ENCODE measurements at places on chromosomes 12 and 14.

GRCh38 chr12:1573960-1574864 is 20.2 kb downstream of the FBXL14 start:
- DNase-seq = no peak

- DNase-seq = no peak
Measured at GRCh38 chr14:70887207-70887681, 20.0 kb upstream of the PCNX1 start.

- no peak for DNase-seq
Measured at GRCh38 chr14:68363466-68363842, 429.4 kb downstream of the ZFP36L1 start.

GRCh38 chr12:99981639-99982190 is 3.0 kb downstream of the ANKS1B start:
- DNase-seq = no peak

DNA sequence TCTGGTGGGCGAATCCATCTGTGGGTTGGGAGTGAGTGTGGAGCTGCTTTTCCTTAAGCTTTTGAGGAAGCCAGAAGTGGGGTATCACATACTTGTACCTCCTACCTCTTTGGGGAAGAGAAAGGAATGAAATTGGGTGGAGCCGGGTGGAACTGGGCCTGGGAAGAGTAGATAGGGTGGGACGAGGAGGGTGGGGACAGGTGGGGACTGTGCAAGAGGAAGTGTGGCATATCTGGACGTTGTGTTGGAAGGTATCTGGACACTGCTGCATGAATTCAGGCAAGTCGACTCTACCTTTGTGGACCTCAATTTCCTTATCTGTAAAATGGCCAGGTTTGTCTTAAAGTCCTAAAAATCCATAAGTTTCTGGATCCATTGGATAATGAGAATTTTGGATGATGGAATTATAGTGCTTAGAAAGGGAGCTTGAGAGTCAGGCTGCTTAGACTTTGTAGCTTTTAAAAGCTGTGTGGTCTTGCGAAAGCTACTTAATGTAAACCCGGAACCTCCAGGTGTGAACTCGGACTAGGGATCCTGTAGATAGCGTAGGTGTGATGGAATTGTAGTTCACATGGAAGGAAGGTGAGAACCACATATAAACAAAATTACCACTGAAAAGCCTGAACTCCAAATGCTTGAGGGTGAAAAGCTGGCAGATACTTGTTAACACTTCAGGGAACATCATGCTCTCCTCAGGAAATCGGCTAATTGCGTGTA is 2.1 kb downstream of the VRTN start:
- no peak for DNase-seq

- no peak for DNase-seq
Measured at GRCh38 chr12:41140117-41140516, 48.0 kb upstream of the PDZRN4 start.

DNA sequence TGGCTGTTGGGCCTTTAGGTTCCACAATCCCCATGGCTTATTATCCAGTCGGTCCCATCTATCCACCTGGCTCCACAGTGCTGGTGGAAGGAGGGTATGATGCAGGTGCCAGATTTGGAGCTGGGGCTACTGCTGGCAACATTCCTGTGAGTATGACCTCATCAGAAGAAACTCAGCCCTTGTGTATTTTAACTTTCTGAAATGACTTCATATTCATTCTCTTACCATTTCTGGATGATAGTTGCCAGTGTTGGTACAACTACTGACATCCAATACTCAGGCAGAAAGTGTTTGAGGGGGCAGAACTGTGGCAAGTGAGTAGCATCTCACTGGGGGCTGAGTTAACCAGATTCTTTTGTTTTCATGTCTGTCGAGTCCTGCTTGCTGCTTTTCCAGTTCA is 2.3 kb downstream of the DAZAP2 start:
- no peak for DNase-seq

DNA sequence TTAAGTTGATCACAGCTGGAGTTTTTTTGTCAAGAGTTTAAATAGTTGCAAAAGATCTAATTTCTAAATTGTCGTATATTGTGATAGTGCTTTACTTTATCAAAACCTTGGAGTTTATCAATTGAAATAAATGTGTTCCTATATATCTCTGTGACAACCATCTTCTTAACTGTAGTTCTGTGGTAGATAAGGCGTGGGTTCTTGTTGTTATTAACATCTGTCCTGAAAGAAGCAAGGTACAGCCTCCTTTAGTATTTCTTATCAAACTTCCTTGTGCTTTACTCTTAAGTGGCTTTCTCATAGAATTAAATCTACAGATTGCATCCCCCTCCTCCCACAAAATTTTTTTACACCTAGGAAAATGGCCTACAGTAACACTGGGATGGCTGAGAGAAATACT is 7.3 kb downstream of the SCYL2 start:
- no peak for DNase-seq

GRCh38 chr12:66003951-66004350 is 126.6 kb downstream of the LLPH start:
- DNase-seq = no peak

DNA sequence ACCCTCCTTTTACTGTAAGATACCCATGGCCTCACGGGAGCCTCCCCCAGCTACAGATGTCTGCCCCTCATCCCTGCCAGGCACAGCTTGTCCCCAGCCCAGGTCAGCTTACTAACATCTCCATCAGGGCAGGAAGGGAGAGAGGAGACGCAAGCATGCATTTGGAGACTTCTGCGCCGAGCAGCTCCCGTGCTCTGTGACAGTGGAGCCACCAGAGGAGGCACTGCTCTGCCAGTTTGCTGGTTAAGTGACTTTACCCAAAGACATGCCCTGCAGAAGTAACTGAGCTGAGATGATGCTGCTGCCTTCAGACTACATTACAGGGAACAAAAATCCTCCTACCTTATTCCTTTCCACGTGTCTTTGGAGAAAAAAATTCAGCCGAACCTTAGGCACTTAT is 133.4 kb downstream of the ESRRB start:
- no peak for DNase-seq

GRCh38 chr14:44463356-44464004 is 43.6 kb downstream of the FSCB start:
- no peak for DNase-seq

GRCh38 chr12:85423947-85424346 is 143.9 kb downstream of the ALX1 start:
- no peak for DNase-seq

DNA sequence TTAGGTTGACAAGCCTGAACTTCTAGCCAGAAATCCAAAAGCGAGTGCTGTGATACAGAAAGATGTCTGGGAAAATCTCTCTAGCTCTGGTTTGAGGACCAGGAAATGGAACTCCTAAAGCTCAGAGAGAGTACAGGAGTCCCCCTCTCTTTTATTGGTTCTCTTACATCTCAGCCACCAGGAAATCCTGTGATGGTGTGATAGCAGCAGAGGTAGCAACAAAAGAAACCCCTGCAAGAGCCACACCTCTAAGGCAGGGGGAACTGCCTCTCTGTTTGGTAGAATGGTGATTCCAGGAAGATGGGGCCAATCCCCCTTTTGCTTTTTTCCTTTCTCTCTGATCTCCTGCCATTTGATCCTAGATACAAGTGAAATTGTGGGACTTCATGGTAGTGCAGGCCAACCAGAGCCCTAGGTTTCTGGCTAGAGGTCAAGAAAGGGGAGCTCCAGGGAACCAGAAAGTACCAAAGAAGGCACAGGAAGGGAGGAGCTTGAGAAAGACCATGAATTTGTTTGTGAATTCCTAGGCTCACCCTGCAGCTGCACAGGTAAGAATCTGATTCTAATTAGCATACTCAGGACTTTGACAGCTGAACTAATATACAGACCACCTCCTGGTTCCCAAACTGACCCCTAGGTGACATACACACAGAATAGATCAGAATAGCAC is 88.5 kb downstream of the PAPLN start:
- no peak for DNase-seq

GRCh38 chr12:66602483-66603143 is 76.3 kb downstream of the GRIP1 start:
- no peak for DNase-seq

DNA sequence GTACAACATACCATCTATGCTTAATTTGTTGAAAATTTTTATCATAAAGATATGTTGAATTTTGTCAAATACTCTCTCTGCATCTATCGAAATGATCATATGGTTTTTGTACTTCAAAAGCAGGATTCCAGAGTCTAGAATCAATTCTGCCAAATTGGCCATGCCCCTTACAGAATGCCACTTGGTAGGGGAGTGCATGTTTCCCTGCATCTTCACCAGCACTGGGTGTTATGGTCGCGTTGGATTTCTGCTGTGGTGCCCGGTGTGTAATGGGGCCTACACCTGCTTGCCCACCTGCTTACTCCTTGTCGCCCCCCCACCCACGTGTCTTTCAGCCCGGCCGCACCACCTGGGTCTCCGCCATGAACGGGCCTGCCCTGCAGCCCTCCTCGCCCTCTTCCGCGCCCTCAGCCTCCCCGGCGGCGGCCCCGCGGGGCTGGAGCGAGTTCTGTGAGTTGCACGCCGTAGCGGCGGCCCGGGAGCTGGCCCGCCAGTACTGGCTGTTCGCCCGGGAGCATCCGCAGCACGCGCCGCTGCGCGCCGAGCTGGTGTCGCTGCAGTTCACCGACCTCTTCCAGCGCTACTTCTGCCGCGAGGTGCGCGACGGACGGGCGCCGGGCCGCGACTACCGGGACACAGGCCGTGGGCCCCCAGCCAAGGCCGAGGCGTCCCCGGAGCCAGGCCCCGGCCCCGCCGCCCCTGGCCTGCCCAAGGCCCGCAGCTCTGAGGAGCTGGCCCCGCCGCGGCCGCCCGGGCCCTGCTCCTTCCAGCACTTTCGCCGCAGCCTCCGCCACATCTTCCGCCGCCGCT is 12.3 kb downstream of the SH2B3 start:
- DNase-seq = no peak

DNA sequence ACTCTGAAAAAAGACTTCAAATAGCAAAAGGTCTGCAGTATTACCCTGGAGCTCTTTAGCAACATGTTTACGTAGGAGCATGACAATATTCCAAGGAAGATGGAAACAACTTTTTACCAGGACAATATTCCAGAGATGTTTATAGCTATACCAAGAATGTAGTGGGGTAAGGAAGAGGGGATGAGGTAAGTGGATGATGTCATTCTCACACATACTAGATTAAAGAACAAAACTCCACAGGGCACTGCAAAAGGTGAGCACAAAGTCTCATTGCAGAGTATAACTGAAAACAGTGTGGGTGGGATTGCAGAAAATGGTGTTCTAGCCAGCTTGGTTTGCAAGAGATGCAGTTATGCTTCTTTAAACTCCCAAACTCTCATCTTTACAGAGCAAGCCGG is 8.4 kb downstream of the CMTM5 start:
- no peak for DNase-seq

- DNase-seq = no peak
Measured at GRCh38 chr14:97657609-97658008, 860.4 kb downstream of the VRK1 start.

GRCh38 chr12:62720025-62720424 is 214.9 kb downstream of the PPM1H start:
- DNase-seq = no peak

DNA sequence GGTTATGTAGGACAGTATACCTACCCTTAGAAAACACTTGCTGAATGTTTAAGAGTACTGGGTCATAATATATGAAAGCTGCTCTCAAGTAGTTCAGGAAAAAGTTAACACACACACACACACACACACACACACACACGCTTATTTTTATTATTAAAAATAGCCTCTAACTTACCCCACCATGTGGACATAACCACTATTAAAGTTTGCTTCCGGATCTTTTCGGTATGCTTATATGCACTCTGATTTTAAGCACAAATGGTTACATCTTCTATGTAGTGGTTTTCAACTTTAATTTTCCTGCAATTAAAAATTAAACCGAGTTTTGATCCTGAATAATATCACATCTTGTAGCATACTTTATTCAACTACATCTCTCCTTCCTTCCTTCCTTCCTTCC is 84.9 kb upstream of the TRAF3 start:
- no peak for DNase-seq

- no peak for DNase-seq
Measured at GRCh38 chr12:19965196-19966038, 402.9 kb upstream of the PDE3A start.

DNA sequence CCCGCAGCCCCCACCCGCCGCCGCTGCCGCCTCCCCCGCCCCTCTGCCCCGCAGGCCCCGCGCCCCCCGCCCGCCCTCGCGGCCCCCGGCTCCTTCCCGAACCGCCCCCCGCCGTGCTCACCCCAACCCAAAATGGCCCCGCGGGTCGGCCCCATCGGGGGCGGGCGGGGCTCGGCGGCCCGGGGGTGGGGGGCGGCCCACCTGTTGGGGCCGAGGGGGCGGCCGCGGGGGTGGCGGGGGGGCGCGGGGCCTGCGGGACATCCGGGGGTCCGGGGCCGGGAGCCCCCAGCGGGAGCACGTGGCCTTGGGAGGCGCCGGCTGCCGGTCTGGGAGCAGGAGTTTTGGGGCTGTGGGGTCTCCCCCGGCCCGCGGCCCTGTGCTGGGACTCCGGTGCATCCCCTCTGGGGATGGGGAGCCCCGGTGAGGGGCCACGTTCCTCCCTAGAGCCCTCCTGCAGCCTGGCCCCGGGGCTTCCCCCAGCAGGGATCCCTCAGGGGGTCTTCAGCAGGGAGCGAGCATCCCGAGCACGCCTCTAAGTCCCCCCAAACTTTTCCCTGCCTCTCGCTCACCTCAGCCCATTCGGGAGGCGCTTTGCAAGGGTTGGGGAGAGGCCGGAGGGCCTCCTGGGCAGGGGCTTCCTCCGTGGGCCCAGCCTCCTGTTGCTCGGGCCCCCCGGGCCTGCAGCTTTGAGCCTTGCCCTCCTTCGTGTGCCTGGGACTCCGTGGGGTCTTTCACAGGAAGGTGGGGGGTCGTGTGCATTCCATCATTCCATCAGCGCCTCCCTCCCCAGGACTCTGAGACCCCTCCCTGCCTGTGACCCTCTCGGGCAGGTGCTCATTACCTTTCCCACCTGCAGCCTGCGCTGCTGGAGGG is 710 bp downstream of the MTA1 start:
- no peak for DNase-seq

DNA sequence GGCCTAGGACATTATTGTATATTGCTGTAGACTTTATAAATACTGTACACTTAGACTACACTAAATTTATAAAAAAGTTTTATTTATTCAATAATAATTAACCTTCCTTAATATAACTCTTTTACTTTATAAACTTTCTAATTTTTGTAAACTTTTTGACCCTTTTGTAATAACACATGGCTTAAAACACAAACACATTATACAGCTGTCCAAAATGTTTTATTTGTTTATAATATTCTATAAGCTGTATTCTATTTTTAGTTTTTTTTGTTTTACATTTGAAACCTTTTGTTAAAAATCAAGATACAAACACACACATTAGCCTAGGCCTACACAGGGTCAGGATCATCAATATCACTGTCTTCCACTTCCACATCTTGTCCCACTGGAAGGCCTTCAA is 190.0 kb downstream of the BMP4 start:
- no peak for DNase-seq

DNA sequence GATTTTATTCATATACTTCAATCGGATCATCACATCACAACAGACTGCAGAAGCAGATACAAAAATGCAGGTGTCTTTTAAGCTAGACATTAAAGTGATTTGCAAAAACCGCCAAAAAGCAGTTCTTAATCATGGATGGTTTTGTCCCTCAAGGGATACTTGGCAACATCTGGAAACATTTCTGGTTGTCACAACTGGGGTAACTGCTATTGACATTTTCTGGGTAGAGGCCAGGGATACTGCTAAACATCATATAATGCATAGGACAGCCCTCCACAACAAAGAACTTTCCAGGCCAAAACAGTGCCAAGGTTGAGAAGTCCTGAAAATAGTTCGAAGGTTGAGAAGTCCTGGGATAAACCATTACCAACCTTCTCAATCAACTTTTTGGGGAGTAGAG is 101.8 kb upstream of the BBS10 start:
- DNase-seq = no peak

- no peak for DNase-seq
Measured at GRCh38 chr14:105487986-105488777, 1.5 kb downstream of the CRIP1 start.

Measured in activated CD8-positive, alpha-beta memory T cell treated with anti-CD3 and anti-CD28 coated beads for 1 hour (primary cell).